Placental epithelial cell (primary cell): ENCODE measurements at places on chromosomes 12 and 14. TPM values are rescaled to one million over a fixed set of nuclear protein-coding genes. Genes with fewer than 3 reads are reported as not detected.

CMTM5 gene
- not detected in 2 replicates for total RNA-seq

GZMH gene
- total RNA-seq = not detected in 2 replicates

PHLDA1 gene
- 0.98 and 1.6 TPM in 2 replicates for total RNA-seq

PGF gene
- under 0.01 TPM in 1 of 2 replicates, not detected in the other for total RNA-seq

PLCZ1 gene
- total RNA-seq = not detected in 2 replicates

CABP1 gene
- total RNA-seq = 0.33 TPM in 1 of 2 replicates, not detected in the other

POTEM gene
- total RNA-seq = not detected in 2 replicates

LHX5 gene
- total RNA-seq = under 0.01 and 1.2 TPM in 2 replicates

RERG gene
- not detected in 2 replicates for total RNA-seq

CCDC177 gene
- total RNA-seq = not detected in 2 replicates

RPS6KL1 gene
- 2.1 TPM in 1 of 2 replicates, not detected in the other for total RNA-seq

GZMB gene
- total RNA-seq = not detected in 2 replicates

HSP90B1 gene
- total RNA-seq = 476 and 530 TPM in 2 replicates

B4GALNT1 gene
- total RNA-seq = 0.22 and 0.39 TPM in 2 replicates

PCNX1 gene
- 39.3 and 53.8 TPM in 2 replicates for total RNA-seq

NELL2 gene
- total RNA-seq = 0.33 TPM in 1 of 2 replicates, not detected in the other

KLHL33 gene
- under 0.01 TPM in 1 of 2 replicates, not detected in the other for total RNA-seq

KLRF1 gene
- total RNA-seq = not detected in 2 replicates

DENR gene
- total RNA-seq = 26.3 and 47.2 TPM in 2 replicates

RFLNA gene
- total RNA-seq = 3.8 and 4.3 TPM in 2 replicates

IFNG gene
- total RNA-seq = not detected in 2 replicates

CEP290 gene
- total RNA-seq = 13.4 and 18.8 TPM in 2 replicates

MGP gene
- total RNA-seq = not detected in 2 replicates

ACTR10 gene
- 48.3 and 65.3 TPM in 2 replicates for total RNA-seq

DDN gene
- total RNA-seq = under 0.01 and 0.22 TPM in 2 replicates

KRT86 gene
- total RNA-seq = not detected in 2 replicates

OR6C2 gene
- not detected in 2 replicates for total RNA-seq

INSM2 gene
- under 0.01 TPM in 1 of 2 replicates, not detected in the other for total RNA-seq

DTX1 gene
- not detected in 2 replicates for total RNA-seq
